DMS79 treated with DMSO at 0.1 percent for 48 hours (cell line): ENCODE measurements at places on chromosomes 3 and 15.
A peak's percentile ranks its signal among the peaks of the same experiment; 100 is the strongest.

DNA sequence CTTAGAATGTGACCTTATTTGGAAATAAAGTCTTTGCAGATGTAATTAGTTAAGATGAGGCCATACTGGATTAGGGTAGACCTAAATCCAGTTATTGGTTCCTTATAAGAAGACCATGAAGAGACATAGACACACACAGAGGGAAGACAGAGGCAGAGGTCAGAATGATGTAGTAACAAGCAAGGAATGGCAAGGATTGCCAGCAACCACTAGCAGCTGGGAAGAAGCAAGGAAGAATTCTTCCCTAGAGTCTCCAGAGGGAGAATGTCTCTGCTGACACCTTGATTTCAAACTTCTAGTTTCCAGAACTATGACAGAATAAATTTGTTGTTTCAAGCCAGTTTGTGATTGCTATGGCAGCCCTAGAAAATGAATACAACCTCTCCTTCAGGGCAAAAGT is 116.7 kb downstream of the WDR76 start:
- DNase-seq = no peak

GRCh38 chr3:126268866-126269265 is 88.3 kb downstream of the KLF15 start:
- no peak for DNase-seq

GRCh38 chr3:114659109-114660061 is 365.6 kb downstream of the TIGIT start:
- no peak for DNase-seq

- peak; percentile 5 for DNase-seq
Measured at GRCh38 chr15:74635228-74635627, 19.6 kb downstream of the CLK3 start.

DNA sequence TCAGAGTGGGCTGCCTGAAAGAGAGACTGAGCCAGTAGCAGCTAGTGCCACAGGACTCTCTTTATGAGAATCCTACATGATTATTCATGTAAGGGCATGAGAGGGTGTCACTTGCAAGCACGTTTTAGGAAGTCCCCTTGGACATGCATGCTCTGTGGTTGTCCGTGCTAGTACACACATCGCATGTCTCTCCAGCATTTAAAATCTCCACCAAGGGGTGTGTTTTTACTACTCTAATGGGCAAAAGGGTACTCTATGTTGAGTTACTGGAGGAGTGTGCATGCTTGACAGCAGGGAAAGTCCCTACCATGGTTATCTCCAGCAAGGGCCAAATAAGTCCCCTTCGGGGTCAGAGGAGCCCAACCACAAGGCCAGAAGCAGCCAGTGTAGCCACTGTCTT is 70.7 kb downstream of the DCLK3 start:
- DNase-seq = no peak

DNA sequence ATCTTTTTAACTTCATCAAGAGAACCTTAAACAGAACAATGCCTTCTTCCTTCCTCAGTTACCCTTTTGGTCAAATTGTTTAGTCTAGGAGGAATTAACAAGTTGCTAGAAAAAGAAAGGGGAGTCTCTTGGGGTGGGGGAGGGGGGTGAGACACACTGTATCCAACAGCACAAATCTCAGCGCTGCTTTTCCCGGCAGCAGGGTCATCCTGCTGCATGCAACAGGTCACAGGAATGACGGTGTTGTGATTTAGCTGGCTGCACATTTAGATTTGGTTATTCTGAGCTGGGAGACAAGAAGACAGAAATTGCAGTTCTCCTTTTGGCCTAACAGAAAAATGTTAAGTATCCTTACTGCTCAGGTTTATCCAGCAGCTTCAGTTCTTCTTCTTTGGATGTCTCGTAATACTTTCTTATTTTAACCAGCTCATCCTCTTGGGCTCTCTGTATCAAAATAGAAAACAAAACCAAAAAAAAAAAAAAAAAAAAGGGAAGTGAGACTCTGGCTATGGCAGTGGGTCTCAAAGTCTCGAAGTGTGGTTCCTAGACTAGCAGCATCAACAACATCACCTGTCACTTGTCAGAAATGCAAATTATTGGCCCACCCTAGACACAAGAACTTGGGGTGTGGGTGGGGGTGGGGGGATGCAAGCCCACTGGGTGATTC is 190.5 kb downstream of the GREM1 start:
- no peak for DNase-seq

- no peak for DNase-seq
Measured at GRCh38 chr15:94857466-94857865, 626.1 kb downstream of the MCTP2 start.

DNA sequence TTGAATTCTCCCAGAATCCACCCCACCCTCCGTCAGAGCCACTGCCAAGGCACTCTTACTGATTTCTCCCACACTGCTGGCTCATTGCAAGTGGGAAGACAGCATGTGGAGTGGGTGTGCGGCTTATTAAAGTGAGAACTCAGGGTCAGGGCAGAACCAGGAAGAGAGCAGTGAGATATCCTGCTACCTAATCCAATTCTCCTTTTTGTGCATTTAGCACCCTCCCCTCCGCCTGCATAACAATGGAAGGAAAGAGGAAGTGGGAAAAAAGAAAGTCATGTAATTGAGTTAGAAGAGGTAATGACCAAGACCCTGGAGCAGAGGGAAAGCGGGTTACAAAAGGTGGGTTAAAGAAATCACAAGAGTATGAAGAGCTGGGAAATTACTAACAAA is 27.8 kb upstream of the PIK3CB start:
- no peak for DNase-seq

- no peak for DNase-seq
Measured at GRCh38 chr15:83098079-83098478, 9.4 kb upstream of the TM6SF1 start.

- DNase-seq = peak; percentile 42
Measured at GRCh38 chr15:64731012-64731804, 44.2 kb downstream of the RBPMS2 start.

- no peak for DNase-seq
Measured at GRCh38 chr15:36230776-36231175, 348.6 kb upstream of the CDIN1 start.

- peak; percentile 59 for DNase-seq
Measured at GRCh38 chr3:140898340-140899180, 43.1 kb upstream of the SLC25A36 start.

GRCh38 chr3:168807448-168807847 is 711.7 kb upstream of the GOLIM4 start:
- DNase-seq = no peak

DNA sequence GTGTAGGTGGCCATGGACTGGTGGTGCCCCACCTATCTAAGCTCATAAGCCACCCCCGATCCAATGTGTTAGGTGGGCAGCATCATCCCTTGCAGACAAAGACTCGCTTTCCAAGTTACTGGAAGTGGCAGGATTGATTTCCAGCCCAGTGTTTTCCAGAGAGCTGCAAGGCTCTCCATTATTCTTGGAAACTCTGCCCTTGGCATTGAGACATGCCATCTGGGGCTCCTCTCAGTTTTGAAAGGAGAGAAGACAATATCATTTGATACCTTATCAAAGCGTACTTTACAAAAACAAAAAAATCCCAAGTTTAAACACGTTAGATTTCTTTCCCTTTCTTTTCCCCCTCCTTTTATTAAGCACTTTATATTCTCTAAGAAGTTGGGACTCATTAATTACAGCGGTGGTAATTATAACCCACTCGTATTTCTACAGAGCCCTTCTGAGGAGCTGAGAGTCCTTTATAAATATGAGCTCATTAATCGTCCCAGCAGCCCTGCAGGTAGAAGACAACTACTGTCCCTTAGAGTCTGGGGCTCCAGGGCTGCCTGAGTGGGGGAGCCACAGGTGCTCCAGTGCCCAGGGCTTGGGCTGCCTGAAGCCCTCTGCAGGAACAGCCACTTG is 226.1 kb downstream of the TLE3 start:
- DNase-seq = peak; percentile 15

- DNase-seq = no peak
Measured at GRCh38 chr3:126665959-126666657, 11.2 kb upstream of the TXNRD3 start.

GRCh38 chr3:31668242-31668641 is 135.5 kb downstream of the STT3B start:
- DNase-seq = no peak

- no peak for DNase-seq
Measured at GRCh38 chr3:27720899-27721716, 1.0 kb downstream of the EOMES start.

DNA sequence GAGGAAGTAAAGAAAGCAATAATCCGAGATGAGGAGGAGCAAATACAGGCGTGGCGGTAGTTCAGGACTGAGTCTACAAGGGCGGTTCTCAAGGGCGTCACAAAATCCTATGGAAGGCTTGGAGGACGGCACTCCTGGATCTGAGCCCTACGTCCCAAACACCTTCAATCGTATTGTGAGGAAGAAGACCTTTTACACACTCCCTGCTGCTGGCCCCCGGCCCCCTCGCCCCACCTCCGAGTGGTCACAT is 747 bp downstream of the PLD1 start:
- DNase-seq = no peak

DNA sequence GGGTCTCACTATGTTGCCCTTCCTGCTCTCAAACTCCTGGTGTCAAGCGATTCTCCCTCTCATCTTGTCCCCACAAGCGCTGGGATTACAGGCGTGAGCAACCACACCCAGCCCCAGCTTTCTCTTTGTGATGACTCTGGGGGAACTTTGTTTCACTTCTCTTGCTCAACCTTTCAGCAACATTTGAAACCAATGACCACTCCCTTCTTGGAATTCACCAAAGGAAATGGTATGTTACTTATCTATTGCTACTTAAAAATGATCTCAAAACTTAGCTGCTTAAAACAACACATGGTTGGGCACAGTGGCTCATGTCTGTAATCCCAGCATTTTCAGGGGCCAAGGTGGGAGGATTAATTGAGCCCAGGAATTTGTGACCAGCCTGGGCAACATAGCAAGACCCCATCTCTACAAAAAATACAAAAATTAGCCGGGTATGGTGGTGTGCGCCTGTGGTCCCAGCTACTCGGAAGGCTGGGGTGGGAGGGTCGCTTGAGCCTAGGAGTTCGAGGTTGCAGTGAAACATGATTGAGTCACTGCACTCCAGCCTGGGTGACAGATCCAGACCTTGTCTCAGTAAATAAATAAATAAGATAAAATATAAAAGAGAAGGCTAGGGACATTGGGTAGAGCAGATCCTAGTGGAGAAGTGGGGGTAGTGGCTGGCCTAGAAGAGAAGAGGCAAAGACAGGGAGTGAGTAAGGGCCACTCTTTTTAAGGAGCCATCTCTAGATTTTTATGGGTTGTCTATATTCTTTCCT is 10.3 kb upstream of the COPG1 start:
- no peak for DNase-seq

- DNase-seq = no peak
Measured at GRCh38 chr3:41258239-41258800, 59.0 kb downstream of the CTNNB1 start.

- DNase-seq = no peak
Measured at GRCh38 chr15:45114076-45114750, at the start of the genes DUOX2 and DUOXA2. Gene DUOX2 (minus strand): TSS chr15:45114172. CDS start chr15:45113411, 761 bp downstream. Gene DUOXA2 (plus strand): TSS chr15:45114326. CDS start chr15:45114606, 280 bp downstream.
